ENCODE measurements at places on chromosomes 7 and 10.
A peak's percentile ranks its signal among the peaks of the same experiment; 100 is the strongest.

DNA sequence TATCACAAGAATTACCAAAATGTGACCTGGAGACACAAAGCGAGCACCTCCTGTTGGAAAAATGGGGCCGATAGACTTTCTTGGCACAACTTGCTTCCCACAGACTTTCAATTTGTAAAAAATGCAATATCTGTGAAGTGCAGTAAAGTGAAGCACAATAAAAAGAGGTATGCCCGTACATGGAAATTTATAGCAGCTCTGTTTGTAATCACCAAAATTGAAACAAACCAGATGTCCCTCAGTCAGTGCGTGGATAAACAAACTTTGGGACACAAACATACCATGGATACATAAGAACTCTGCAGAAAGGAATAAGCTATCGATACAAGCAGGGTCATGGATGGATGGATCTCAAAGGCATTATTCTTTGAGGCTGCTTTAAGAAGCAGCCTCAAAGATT lies 33.6 kb downstream of the ARID5B start:
- DNase-seq, result no peak

DNA sequence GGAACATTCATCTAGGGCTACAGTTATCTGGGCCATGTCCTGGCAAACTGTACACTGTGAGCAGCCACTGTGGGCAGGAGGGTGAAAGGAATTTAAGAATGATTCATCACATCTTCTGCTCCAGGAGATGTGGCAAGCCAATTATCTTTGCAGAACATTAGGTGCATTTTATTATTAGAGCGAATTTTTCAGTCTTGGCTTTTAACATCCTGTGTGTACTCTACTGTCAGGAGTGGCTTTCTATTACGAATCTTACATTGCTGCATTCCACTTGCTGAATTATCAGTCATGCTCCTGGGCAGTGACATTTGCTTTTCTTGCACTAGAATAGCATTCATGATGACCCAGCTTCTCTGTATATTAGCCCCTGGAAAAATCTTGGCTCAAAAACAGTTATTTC lies 109.2 kb upstream of the TARP start:
- DNase-seq, result no peak

DNA sequence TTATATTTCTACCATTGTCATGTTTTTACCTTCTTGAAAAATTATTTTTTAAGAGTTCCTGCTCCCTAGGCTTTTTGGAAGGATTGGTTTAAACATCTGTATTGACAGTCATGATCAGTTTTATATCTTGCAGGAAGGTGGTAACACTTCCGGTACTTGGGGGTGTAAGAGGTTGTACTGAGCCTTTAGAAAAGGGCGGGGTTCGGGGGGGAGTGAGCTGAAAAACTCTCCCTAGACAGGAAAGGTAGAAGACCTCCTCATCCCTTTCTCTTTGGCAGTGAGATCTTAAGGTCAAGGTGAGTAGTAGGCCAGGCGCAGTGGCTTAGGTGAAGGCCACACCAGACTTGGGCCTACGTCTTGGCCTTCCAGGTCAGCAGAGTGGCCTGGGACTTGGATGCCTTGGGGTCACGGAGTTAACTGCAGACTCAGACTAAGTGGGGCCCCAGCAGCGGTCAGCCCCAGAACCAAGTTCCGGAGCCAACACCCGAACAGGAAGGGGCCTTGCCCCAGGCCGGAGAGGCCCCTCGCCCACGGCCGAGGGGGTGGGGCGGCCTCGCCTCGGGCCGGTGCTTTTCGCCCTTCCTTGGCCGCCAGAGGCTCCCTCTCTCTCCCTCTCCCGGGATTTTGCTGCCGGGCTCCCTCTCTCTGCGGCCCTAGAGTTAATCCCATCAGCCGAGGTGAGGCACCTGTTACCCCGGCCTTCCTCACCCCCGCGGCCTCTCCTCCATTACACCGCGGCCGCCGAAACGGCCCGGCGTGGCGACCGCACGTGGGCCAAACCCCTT lies at the start of gene PPP1R9A:
Gene PPP1R9A, plus strand, starts transcription at position 569 of the 785 bp plus-strand sequence. CDS start 2,520 bp downstream, outside the sequence.
- no peak for DNase-seq

DNA sequence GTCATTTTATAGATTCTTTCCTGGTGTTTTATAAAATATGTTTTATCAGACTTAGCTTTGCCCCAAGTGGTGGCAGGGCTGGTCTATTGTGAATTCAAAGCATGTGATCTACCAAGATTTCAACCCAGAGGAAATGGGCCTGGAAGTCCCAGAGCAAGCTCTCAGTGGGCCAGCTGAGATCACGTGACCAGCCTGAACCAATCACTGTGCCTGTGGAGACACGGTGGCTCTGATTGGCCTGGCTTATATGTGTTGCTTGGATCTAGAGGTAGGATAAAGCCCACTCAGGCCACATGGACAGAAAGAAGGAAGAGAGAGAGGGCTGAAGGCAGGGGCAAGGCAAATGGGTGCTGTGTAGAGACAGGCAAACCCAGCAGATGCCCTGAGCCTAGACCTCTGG lies 65.5 kb upstream of the GATA3 start:
- no peak for DNase-seq

DNA sequence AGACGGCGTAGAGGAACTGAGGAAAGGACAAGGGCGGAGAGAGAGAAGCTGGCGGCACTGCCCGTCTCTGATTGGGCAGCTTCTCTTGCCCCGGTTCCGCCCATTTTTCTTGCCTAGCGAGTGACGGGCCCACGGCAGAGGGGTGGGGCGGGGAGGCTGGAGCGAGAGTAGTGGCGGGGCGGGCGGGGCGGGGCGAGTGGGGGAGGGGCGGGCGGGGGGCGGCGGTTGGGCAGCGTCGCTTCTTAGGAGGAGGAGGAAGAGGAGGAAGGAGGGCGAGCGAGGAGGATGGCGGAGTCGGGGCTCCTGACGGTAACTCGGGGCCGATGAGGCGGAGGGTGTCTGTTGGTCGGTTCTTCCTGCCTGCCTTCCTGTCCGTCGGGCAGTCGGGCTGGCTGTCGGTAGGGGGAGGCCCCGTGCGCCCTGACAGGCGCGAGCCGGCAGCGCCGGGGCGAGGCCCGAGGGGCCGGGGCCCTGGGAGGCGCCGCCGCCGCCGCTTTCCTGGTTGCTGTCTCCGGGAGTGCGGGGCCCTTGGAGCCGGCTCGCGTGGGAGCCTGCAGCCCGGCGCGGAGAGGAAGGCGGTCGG lies at the start of gene SHOC2:
Gene SHOC2, plus strand, starts transcription at position 256 of the 583 bp plus-strand sequence. CDS start 44,755 bp downstream, outside the sequence.
- peak; percentile 98 for DNase-seq
